ENCODE measurements at places on chromosomes 11 and 22.
A peak's percentile ranks its signal among the peaks of the same experiment; 100 is the strongest.

- DNase-seq = no peak
Observed at GRCh38 chr22:44600207-44600785, 101.7 kb upstream of the PRR5 start.

GRCh38 chr11:2902784-2903671 lies 17.5 kb upstream of the CDKN1C start:
- DNase-seq = no peak

DNA sequence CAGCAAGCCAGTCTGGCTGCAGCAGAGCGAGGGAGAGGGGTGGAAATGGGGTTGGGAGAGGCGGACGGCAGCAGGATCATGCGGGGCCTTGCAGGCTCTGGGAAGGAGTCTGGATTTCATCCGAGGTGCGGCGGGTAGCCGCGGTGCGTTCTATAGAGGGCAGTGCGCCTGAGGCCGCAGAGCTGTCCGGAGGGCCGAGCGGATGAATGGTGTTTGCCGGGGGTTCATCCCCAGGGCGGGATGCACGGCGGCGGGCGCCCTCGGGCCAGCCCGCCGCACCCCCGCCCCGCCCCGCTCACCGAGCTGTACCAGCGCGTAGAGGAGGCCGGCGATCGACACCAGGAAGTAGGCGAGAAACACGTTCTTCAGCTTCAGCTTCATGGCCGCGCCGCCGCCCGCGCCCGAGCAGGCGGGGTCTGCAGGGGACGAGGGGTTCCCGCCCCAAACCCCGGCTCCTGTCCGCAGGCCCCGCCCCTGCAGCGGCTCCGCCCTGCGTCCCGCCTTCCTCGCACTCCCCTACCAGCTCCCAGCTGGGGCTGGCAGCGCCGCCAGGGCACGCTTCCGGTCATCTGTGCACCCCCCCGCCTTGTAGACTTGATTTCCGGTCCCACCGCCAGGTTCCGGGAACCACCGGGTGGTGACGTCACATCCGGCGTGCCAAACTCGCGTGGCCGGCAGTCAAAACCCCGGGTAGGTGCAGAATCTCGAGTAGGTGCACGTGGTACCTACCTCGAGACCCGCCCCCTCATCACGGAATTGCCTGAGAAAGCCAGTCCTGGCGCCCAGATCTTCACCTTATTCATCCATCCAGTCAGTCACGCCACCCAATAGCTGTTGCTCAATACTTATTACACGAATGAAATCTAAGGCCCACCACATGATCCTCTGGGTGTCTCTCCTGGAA lies at the start of gene B3GAT3:
B3GAT3 (minus strand) TSS at position 420 of the 904 bp plus-strand sequence; CDS start at position 381, 39 bp downstream.
- peak; percentile 99 for DNase-seq

- peak; percentile 58 for DNase-seq
Observed at GRCh38 chr11:67645521-67646461, 4.7 kb downstream of the ACY3 start.

DNA sequence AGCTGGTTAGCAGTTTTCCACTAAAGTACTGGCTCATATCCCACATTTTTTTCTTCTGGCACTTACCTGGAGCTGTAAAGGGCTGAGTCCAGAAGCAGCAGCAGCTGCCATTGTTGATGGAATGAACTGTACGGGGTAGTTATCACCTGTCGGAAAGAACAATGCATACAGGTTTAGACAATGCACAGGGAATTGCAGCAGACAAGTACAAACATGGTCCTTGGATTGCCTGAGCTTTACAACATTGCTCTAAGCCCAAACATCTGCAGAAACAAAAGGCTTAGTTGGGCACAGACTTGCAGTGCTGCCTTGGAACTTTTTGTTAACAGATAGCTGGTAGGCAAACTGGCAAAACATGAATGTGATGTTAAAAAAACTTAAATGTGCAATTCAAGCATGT lies 258.8 kb downstream of the SOX6 start:
- peak; percentile 45 for DNase-seq

- no peak for DNase-seq
Observed at GRCh38 chr11:2534957-2535672, 90.3 kb downstream of the KCNQ1 start.

DNA sequence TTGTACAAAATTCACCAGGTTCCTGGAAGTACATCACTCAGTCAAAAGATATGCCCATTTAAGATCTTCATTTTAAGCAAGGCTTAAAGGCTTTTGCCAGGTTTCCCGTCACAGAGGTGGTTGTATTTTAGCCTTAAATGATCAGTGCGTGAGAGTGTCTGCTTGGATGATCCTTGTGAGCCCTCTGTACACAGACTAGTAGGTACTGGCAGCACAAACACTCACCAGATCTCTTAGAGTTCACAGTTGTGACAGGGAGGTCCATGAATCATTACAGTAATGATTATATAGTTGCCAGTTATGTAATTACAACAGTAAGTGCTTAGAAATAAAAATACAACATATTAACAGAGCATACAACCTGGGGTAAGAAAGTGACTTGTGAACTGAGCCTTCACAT lies 84.2 kb upstream of the SLC25A18 start:
- no peak for DNase-seq
